Camera-type eye (tissue), 1 donor: ENCODE measurements at places on chromosomes 1 and 21. TPM values are rescaled to one million over a fixed set of nuclear protein-coding genes. Genes with fewer than 3 reads are reported as not detected.

The SH2D5 gene
- 0.49 TPM for total RNA-seq

The ECM1 gene
- 2.1 TPM for total RNA-seq

The HP1BP3 gene
- 462 TPM for total RNA-seq

The VANGL2 gene
- 15.2 TPM for total RNA-seq

The TENT5C gene
- 29.2 TPM for total RNA-seq

The FBXO28 gene
- 48.5 TPM for total RNA-seq

The RGS18 gene
- total RNA-seq = 3.4 TPM

The SARS1 gene
- 142 TPM for total RNA-seq

The MAGI3 gene
- 50.9 TPM for total RNA-seq

The GJA8 gene
- total RNA-seq = 40.3 TPM

The MYOM3 gene
- 20.3 TPM for total RNA-seq

The CNTN2 gene
- total RNA-seq = 9.5 TPM

The CADM3 gene
- 89.3 TPM for total RNA-seq

The INAVA gene
- 6.2 TPM for total RNA-seq

The RXFP4 gene
- total RNA-seq = not detected

The SPRR2D gene
- not detected for total RNA-seq

The OR2G2 gene
- total RNA-seq = not detected

The VHLL gene
- not detected for total RNA-seq

The TTC39A gene
- total RNA-seq = 5.2 TPM

The TCEA3 gene
- total RNA-seq = 50.6 TPM

The PDXK gene
- total RNA-seq = 67.3 TPM

The SNRNP40 gene
- 79.1 TPM for total RNA-seq

The LCE1E gene
- total RNA-seq = not detected

The TMEM269 gene
- 0.44 TPM for total RNA-seq

The KIAA1614 gene
- total RNA-seq = 52.6 TPM

The HPCAL4 gene
- total RNA-seq = 5.7 TPM

The AGMAT gene
- total RNA-seq = 1.2 TPM

The NR1I3 gene
- not detected for total RNA-seq

The SLC22A15 gene
- 8.1 TPM for total RNA-seq

The EXO1 gene
- 4.3 TPM for total RNA-seq

The CRYZL1 gene
- total RNA-seq = 80.0 TPM

The C1orf185 gene
- total RNA-seq = not detected

The PRXL2B gene
- 17.4 TPM for total RNA-seq

The EXTL2 gene
- 35.7 TPM for total RNA-seq

The CFAP74 gene
- 0.27 TPM for total RNA-seq

The SAMD13 gene
- total RNA-seq = 5.2 TPM

The GPR161 gene
- 27.2 TPM for total RNA-seq

The PTPN7 gene
- 1.3 TPM for total RNA-seq

The PLA2G4A gene
- 11.1 TPM for total RNA-seq
